T-helper 2 cell (primary cell): ENCODE measurements at places on chromosomes 4 and X.

DNA sequence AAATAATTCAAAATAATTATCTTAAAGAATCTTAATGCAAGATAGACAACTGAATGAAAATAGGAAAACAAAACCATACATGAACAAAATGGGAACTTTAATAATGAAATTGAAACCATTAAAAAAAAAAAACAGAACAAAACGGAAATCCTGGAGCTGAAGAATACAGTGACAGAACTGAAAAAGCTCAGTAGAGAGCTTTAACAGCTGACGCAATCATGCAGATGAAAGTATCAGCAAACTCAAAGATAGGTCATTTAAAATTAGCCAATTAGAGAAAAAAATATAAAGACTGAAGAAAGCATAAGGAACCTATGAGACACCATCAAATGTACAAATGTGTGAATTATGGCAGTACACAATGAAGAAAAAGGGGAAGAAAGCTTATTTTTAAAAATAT, 18.8 kb downstream of the SLC25A31 start:
- DNase-seq, result no peak

DNA sequence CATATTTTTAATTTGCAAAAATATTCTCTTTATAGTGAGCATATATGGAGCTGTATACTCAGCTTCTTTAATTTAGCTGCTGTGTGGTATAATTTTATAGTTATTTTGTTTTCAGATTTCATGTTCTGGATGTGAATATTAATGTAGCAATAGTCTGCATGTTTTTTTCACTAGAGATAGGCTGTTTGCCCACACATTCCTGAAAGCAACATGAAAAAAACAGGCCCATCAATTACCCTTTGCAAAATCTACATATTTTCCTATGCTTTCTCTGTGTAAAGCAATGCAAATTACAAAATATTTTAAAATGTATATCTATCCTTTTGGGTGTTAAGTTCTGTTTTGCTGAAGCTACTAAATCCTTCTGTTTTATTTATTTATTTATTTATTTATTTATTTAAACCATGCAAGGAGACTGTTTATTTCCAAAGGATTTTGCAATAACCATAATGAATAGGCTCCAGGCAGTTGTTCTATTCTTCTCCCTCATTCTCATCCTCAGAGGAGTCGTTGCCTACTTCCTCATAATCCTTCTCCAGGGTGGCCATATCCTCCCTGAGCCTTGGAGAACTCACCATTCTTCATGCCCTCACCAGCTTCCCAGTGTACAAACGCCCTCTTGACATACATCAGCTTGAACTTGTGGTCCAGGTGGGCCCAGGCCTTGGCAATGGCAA, 277.1 kb downstream of the ANKRD50 start:
- no peak for DNase-seq

DNA sequence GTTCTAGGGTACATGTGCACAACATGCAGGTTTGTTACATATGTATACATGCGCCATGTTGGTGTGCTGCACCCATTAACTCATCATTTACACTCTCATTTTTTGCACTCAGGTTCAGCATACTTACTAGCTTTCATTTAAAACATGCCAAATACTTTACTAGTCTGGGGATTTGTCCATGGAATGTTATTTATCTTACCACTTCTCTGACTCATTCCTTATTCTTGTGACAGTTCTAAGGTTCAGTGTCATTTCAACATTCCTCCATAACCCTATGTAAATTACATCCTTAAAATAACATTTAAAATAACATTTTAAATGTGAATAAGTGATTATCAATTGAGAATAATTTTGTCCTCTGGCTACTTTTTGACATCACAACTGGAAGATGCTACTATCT, 19.5 kb upstream of the SYTL5 start:
- no peak for DNase-seq

GRCh38 chr4:148693913-148694649, 251.9 kb upstream of the NR3C2 start:
- DNase-seq, result no peak

- DNase-seq, result no peak
Observed at GRCh38 chr4:649751-650310, 24.2 kb downstream of the ATP5ME start.

DNA sequence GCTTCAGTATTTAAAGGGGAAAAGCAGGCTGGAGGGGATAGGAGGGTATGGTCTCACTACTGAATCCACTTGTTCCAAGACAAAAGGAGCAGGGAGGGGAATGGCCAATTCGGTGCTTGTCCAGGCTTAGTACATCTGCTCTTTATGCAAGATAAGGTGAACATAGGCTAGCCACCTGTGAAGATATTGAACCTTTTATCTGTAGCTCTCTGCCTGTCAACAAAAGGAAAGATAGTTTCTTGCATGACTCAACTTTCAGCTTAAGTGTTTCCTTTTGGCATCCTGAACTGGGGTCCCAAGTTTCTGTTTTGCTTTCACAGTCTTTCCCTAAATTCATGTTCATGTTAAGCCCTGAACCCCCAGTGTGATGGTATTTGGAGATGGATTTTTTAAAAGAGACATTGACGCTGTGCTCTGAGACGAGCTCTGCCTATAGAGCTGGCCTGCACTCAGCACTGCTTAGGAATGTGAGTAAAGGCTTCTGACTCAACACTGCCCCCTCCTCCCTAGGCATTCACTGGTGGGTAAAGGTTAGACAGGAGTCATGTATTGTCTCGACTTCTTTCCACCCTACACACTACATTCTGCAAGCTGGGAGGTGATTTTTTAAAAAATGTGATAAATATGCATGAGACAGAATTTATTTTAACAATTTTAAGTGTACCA, 28.2 kb downstream of the FAM149A start:
- DNase-seq, result no peak

DNA sequence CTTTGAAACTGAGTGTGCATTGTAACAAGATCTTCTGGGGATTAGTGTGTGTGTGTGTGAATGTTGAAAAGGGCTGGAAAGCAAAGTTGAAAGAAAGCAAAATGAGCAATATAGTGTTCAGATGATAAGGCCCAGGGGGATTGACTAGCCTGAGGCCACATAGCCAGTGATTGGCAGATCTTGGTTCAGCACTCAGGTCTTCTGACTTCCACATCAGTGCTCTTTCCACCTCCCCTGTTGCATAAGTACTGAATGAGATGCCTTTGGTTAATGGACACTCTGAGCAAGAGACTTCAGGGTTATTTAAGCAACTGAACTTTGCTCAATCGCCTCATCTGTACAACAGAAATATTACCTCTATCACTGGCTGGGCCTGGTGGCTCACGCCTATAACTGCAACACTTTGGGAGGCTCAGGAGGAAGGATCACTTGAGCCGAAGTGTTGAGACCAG, 120.4 kb downstream of the TMEM164 start:
- no peak for DNase-seq
